Stimulated activated CD8-positive, alpha-beta memory T cell treated with anti-CD3 and anti-CD28 coated beads, Interleukin-15, amount 100 ng/mL, for 1 hour (primary cell): ENCODE measurements at places on chromosomes 3 and 15.

- DNase-seq, result no peak
Measured at GRCh38 chr15:81378443-81378842, 4.4 kb upstream of the TMC3 start.

DNA sequence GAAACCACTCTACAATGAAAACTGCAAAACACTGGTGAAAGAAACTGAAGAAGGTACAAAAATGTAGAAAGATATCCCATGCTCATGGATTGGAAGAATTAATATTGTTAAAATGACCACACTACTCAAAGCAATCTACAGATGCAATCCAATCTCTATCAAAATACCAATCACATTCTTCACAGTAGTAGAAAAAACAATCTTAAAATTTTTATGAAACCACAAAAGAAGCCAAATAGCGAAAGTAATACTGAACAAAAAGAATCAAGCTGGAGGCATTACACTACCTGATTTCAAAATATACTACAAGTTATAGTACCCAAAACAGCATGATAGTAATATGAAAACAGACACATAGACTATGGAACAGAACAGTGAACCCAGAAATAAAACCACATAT is 36.9 kb downstream of the TXNRD3 start:
- DNase-seq, result no peak

GRCh38 chr3:29559741-29560465 is 279.0 kb downstream of the RBMS3 start:
- no peak for DNase-seq

DNA sequence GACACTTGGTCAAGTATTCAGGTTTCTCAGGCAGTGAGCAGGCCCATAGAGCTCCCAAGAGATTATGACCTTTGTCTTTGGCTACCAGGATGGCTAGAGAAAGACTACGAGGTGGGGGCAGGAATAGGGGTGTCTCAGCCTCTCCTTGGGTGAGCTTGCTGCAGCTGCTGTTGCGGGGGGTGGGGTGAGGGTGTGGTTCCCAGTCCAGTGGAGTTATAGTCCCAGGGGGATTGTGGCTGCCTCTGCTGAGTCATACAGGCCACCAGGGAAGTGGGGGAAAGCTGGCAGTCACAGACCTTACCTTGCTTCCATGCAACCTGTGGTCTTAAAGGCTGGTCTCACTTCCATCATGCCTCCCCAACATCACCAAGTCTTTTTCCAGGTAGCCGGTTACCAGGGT is 31.7 kb downstream of the ATP2C1 start:
- DNase-seq, result no peak

DNA sequence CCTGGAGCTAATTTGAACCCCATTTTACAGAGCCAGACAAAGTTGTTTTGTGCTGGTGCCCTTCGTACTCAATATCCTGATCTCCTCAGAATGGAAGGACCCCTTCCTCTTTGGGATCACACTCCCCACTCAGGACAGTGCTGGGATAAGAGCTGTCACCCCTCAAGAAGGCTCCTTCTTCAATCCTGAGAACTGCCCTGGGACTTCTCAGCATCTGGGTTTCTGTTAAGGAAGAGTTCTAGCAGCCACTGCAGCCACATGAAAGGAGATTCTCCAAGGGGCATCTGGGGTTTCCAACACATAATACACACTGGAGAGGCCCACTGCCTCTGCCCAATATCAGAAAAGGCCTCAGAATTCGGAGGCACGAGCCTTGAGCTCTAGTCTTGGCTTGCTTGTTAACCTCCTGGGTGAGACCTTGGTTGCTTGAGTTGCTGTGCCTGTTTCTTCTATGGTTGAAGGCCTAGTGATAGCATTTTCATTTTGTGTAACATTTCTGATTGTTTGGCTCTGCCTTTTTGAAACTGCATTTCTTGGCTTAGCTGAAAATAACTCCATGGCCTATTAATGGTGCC is 78.8 kb upstream of the NMNAT3 start:
- DNase-seq, result no peak

GRCh38 chr3:74137790-74138189 is 476.7 kb downstream of the CNTN3 start:
- DNase-seq, result no peak

- DNase-seq, result no peak
Measured at GRCh38 chr3:192896208-192896607, 21.4 kb downstream of the MB21D2 start.

GRCh38 chr3:124491098-124491497 is 239.2 kb upstream of the UMPS start:
- no peak for DNase-seq

DNA sequence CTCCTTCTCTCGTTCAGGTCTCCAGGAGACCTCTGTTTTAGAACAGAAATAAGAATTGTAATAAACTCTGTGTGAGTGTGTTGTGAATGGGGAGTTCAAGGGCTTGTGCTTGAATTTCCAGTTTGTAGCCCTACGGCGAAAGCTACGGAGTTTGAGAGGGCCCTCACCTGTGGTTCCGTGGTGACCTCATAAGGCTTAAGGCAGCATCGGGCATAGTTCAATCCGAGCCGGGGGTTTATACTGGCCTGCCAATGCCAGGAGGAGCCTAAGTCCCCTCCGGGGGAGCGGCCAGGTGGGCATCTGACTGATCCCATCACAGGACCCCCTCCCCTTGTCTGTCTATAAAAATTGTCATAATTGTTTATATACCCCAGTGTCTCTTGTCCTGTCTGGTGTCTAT is 43.7 kb downstream of the ZBTB11 start:
- DNase-seq, result no peak

DNA sequence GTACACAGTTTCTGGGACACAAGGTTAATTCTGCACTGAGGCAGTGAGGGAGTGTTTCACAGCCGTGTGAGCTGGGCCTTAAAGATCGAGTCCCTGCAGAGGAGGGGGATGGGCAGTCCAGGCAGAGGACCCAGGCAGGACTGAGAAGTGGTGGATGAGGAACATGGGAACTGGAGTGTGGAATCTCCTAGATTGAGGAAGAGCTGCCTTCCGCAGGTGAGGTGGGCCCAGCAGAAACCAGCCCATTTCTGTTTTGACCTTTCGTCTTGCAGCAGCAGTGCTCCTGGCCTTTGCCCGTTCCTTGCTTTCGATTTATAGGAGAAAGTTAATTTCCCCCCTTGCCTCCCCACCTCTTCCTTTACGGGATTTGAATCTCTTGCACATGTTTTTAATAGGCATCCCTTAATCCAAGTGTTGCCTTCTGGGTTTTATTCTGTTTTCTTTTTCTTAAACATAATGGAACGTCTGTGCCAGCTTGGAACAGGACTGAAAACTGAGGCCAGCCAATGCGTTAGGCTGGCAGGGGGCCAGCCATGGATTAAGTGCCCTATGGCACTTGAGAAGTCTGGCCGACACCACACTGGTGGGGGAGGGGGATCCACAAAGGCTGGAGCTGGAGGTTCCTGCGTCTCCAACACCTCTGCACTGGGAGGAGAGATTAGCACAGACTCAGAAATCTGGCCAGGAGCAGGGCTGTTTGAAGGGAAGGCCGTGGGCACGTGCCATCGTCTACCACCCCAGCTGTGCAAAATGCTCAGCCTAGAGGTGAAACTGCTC is 78.1 kb downstream of the AAGAB start:
- no peak for DNase-seq

GRCh38 chr3:45528429-45528828 is 66.1 kb upstream of the LIMD1 start:
- DNase-seq, result no peak

DNA sequence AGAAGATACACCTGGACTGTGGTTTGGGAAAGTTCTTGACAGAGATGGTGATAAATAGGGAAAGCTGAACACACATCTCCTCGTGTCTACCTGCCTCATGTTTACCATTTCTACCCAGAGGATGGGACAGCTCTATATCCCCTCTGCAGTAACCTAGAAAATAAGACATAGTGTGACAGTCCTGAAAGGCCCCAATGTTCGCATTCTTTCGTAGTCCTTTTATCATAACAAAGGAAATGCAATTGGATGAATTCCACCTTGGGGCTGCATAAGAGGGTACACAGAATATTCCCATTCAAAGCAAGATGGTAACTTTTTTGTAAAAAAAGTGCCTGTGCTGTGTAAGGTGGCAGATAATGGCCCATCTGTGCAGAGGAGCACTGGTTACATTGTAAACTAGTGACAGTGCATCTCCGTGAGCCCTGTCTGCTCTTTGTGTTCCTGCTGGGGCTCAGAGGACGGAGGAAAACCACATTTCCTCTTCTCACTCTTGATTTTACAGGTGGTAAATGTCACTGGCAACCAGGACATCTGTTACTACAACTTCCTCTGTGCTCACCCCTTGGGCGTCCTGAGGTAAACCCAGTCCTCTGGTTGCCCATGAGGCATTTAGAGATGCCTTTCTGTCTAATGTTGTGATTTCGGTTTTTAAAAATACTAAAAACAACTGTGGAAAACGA is 74.3 kb downstream of the SIDT1 start:
- DNase-seq, result no peak

DNA sequence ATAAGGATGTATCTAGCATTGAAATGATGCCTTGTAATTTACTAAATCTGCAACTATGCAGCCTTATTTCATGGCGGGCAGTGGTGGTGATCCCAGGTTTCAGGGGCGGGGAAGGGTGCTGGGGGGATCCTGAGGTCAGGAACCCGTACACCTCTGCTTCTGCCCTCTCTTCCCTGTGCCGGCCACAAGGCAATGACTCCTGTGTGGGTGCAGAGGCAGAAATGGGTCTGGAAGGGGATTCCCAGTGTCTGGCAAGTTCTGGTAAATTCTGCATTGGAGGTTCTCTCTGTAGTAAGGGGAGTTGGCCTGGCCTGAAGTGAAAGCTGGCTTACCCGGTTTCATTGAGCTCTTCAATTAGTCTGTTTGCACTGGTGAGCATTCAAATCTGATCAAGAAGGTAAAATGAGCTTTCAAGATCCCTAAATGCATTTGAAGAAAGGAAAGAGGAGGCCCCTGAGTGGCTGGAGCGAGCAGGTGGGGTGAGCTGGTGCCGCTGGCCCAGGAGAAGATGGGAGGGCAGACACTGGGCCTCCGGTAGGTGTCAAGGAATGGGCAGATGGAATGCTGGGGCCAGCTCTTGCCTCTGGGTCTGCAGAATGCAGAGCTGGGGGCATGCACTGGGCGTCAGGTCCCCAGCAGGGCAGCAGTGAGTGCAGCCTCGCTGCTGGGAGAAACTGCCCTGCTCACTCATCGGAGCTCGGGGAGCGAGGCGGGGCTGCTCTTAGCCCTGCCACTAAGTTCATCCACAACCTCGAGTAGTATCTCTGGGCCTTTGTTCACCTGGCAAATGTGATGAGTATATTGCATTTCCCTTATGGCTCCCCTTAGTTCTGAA is 13.7 kb downstream of the NRROS start:
- DNase-seq, result no peak

DNA sequence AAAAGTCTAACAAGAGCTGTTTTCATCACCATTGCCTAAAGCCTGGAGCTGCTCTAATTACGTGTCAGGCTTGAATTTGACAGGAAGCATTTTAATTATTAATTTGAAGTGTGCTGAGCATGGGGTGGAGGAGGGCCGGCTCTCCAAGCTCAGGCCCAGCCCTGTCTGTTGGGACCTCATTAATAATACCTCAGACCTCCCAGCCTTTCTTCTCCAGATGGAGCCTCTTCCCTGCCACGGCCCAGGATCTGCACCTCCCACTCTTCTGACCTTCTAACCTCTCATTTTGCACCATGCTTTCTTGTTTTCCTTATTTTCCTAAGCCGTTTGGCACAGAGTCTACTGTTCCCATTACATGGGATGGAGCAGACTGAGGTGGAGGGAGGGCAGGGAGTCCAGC is 30.0 kb downstream of the INSYN1 start:
- no peak for DNase-seq

GRCh38 chr15:77013776-77014131 is 18.8 kb downstream of the PSTPIP1 start:
- DNase-seq, result peak; percentile 76

DNA sequence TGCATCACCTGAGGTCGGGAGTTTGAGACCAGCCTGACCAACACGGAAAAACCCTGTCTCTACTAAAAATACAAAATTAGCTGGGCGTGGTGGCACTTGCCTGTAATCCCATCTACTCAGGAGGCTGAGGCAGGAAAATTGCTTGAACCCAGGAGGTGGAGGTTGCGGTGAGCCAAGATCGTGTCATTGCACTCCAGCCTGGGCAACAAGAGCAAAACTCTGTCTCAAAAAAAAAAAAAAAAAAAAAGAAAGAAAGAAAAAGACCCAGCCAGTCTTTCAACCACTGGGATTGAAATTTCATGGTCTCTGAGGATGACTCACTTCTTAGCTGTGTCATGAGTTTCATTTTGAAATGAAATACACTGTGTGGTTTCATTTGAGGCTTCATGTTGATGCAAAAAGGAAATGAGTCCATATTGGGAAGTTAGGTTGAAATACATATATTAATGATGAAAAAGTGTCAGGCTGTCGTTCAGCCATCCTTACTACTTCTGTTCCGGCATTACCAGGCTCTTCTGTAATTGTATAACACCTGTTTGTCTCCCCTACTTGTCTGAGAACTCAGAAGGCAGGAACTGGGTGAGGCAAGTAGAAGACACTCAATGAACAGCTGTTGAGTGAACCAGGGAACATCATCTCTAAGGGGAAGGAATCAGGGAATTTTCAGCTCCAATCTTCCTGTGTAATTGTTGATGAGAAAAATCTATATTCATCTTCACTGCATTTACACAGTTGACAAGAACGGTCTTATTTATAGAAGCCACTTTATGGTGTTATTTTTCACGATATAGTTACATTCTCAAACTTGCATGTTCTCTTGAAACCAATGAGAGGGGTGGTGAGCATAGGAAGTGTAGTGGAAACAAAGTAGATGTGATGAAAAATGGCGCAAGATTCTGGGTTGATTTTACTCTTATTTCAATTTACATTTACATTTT is 87.4 kb downstream of the NFKBIZ start:
- DNase-seq, result no peak

- no peak for DNase-seq
Measured at GRCh38 chr3:64919934-64920333, 232.1 kb upstream of the ADAMTS9 start.

DNA sequence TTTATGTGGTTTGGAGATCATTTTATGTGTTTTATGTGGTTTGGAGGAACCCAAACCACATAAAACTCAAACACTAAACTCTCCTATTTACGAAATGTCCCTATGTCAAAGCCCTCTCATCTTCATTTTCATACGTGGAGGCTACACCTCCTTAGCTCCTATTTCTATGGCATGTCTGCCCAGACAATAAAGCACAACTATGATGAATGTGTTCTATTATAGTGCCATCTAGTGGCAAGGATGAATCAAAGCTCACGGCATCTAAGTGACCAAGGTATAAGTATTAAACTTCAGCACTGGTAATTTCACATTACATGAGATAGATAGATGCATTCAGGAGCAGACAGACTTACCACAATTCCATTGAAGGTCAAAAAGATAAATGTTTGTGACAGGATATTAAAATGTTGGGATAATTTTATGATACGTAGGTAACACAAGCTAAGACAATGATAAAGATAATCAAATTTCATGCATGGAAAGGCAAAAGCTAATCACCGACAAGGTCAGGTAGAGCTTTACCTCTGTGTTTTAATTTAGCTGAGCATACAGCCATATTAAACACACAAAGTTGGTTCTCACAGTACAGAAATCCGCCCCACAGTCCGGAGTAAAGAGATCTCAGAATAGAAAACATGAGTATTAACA is 130.6 kb upstream of the FHIT start:
- DNase-seq, result no peak
